Activated CD8-positive, alpha-beta T cell treated with anti-CD3 and anti-CD28 coated beads, Interleukin-2, amount 10 ng/mL, durations not matched to agents 7 days and 5 days (primary cell): ENCODE measurements at places on chromosomes 12 and 14. TPM values are rescaled to one million over a fixed set of nuclear protein-coding genes. Genes with fewer than 3 reads are reported as not detected.

Gene EXOC3L4
- not detected for total RNA-seq

Gene ITGB7
- 500 TPM for total RNA-seq

Gene SERPINA1
- not detected for total RNA-seq

Gene TOMM20L
- not detected for total RNA-seq

Gene CELA1
- not detected for total RNA-seq

Gene LMNTD1
- not detected for total RNA-seq

Gene JDP2
- 1.4 TPM for total RNA-seq

Gene MYO1H
- not detected for total RNA-seq

Gene LRP1-AS
- not detected for total RNA-seq

Gene LRFN5
- total RNA-seq = not detected

Gene KRT7
- total RNA-seq = 14.4 TPM

Gene TBC1D30
- total RNA-seq = 0.05 TPM

Gene CKAP4
- 0.47 TPM for total RNA-seq

Gene IAPP
- not detected for total RNA-seq

Gene HCAR2
- total RNA-seq = not detected

Gene PDZRN4
- total RNA-seq = not detected

Gene MDGA2
- not detected for total RNA-seq

Gene TESPA1
- total RNA-seq = 81.0 TPM

Gene WSCD2
- total RNA-seq = not detected

Gene ALDH2
- total RNA-seq = 0.31 TPM

Gene ANKS1B
- total RNA-seq = not detected

Gene ANG
- 1.1 TPM for total RNA-seq

Gene GALNT6
- 43.1 TPM for total RNA-seq

Gene GABARAPL1
- total RNA-seq = 15.1 TPM

Gene HOXC9
- total RNA-seq = not detected

Gene LRTM2
- not detected for total RNA-seq

Gene RESF1
- 112 TPM for total RNA-seq

Gene NPFF
- total RNA-seq = not detected

Gene HOXC6
- total RNA-seq = not detected

Gene PPFIA2
- total RNA-seq = not detected

Gene ANO2
- total RNA-seq = not detected

Gene NFE2
- not detected for total RNA-seq

Gene PLA2G1B
- not detected for total RNA-seq

Gene IQSEC3
- total RNA-seq = 1.7 TPM

Gene TMEM229B
- total RNA-seq = 9.9 TPM

Gene SMIM41
- not detected for total RNA-seq

Gene GUCY2C
- not detected for total RNA-seq

Gene KRT74
- total RNA-seq = not detected

Gene TCL1B
- total RNA-seq = not detected

Gene BICD1
- total RNA-seq = 16.8 TPM

Gene BLTP3B
- 20.5 TPM for total RNA-seq

Gene ASIC1
- total RNA-seq = 27.9 TPM

Gene POTEM
- not detected for total RNA-seq
